ENCODE measurements at places on chromosomes 7 and 10.

- DNase-seq, result no peak
Measured at GRCh38 chr10:33291053-33291592, 43.3 kb downstream of the NRP1 start.

- DNase-seq, result no peak
Measured at GRCh38 chr10:98418665-98419468, 3.9 kb upstream of the PYROXD2 start.

DNA sequence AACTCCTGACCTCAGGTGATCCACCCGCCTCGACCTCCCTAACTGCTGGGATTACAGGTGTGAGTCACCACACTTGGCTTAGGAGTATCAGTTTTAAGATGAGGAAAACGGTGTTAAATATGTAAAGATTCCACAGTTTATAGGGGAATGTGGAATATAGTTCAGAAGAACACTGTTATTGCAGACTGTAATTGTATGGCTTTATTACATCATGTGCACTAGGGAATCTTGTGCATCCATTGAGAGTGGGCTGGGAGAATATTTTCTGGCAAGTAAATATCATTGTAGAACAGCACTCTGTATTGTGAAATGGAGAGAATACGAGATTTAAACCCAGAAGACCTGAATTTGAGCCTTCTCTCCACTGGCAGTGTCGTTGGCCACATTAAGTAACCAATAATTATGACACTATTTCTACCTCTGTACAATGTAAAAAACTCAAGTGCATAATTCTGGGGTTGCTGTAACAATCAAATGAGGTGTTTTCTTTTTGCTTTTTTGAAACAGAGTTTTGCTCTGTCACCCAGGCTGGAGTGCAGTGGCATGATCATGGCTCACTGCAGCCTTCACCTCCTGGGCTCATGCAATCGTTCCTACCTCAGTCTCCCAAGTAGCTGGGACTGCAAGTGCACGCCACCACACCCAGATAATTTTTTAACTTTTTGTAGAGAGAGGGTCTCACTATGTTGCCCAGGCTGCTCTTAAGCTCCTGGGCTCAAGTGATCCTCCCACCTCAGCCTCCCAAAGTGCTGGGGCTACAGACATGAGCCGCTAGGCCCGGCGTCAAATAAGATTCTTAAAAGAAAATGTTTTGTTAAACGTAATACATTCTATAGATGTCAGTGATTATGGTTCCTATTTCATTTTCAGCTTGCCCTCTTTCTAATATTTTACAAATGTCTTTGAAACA lies 12.0 kb upstream of the PARD3 start:
- DNase-seq, result no peak

- DNase-seq, result no peak
Measured at GRCh38 chr10:32149252-32149955, 93.2 kb upstream of the KIF5B start.

GRCh38 chr10:77879065-77879464 lies 47.5 kb downstream of the DLG5 start:
- DNase-seq, result no peak

DNA sequence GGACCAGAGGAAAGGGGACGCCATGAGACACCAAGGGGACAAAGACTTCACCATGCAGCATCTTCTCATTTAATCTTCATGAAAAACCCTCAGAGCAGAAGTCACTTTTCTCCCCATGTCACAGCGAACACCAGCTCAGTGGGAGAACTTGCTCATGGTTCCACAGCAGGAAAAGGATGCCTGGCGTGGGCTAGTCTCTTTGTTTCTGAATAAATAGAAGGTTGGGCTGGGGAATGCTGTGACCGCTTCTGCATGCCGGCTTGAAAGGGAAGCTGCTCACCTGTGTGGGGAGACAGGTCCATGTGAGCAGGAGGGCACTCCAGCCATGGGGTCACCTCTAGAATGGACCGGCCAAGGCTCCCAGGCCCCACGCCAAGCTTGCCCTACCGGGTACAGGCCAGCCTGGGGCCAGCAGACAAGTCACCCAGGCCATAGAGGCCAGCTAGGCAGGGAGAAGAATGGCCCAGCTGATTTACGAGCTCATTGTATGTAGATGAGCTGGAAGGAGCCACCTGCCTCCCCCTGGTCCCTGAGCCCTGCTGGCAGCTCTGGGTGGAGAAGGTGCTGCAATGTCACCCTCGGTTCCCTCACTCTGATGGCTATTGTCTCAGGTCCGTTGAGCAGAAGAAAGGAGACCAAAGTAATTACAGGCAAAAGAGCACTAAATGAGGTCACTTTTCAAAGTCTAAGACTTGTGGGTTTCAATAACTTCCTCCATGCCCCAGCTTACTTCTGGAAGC lies 82.0 kb upstream of the PDZD8 start:
- DNase-seq, result no peak

DNA sequence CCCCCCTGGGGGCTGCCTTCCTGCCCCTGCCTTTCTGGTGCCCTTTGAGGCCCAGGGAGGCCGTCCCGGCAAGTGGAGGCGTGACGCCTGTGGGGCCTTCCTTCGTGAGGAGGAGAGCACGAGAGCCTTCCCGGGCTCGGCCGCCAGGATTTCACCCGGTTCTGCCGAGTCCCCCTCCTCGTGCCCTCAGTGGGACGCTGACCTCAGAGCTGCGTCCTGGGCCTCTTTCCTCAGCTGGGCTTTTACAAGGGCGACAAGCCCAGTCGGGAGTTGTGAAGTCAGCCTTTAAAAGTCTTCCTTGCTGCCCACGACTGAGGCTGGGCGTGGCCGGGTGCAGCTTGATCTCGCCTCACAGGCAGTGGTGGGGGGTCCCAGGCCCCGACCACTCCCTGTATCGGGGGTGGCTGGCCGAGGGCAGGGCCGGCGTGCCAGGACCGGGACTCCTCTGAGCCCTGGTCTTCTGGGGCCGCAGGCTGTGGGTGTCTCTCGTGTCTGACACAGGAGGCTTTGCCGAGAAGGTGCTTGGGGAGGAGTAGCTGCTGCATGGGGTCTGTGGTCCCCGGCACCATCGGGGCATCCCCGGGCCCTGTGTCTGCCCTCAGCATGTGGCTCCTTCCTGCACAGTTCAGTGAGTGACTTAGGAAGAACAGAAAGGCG lies 41.8 kb downstream of the FAM20C start:
- no peak for DNase-seq

All from NCI-H774 (cell line).